ENCODE measurements at places on chromosomes 1 and 21.

GRCh38 chr1:150155413-150156071, 5.8 kb downstream of the PLEKHO1 start:
- no peak for DNase-seq

- DNase-seq, result no peak
Observed at GRCh38 chr1:242454262-242455051, 70.0 kb downstream of the PLD5 start.

GRCh38 chr1:183873642-183874041, 68.7 kb downstream of the RGL1 start:
- DNase-seq, result no peak

DNA sequence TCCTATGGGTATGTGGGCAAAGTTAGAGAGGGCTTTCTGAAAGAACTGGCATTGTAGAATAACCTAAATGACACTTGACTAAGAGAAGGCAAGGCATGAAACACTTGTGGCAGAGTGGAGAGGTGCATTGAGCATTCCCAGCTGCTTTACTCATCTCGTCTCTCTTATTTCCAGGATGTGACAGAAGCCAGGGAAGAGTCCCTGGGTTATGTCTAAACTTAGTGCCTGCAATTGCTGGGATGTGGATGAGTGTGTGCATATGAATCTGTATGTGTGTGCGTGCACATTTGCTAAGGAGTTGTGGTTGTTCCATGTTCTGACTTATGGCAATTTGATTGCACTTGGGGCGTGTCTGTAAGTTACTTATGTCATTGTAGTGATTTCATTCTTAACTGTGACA, 1326.5 kb upstream of the B3GALT2 start:
- no peak for DNase-seq

DNA sequence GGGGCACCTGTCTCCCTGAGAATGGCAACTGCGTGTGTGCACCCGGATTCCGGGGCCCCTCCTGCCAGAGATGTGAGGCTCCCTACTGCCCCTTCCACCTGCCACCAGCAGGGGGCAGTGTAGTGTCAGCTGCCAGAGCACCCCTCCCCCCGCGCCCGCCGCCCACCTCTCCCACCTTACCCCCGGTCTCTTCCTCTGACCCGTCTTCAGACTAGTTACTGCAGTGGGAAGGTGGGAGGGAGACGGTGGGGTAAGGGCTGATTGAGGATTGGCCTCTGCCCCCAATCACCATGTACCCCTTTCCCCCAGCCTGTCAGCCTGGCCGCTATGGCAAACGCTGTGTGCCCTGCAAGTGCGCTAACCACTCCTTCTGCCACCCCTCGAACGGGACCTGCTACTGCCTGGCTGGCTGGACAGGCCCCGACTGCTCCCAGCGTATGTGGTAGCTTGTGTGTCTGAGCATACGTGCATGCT, 10.1 kb upstream of the LRRC71 start:
- DNase-seq, result no peak

- no peak for DNase-seq
Observed at GRCh38 chr1:170198584-170198983, 52.8 kb downstream of the NTMT2 start.

DNA sequence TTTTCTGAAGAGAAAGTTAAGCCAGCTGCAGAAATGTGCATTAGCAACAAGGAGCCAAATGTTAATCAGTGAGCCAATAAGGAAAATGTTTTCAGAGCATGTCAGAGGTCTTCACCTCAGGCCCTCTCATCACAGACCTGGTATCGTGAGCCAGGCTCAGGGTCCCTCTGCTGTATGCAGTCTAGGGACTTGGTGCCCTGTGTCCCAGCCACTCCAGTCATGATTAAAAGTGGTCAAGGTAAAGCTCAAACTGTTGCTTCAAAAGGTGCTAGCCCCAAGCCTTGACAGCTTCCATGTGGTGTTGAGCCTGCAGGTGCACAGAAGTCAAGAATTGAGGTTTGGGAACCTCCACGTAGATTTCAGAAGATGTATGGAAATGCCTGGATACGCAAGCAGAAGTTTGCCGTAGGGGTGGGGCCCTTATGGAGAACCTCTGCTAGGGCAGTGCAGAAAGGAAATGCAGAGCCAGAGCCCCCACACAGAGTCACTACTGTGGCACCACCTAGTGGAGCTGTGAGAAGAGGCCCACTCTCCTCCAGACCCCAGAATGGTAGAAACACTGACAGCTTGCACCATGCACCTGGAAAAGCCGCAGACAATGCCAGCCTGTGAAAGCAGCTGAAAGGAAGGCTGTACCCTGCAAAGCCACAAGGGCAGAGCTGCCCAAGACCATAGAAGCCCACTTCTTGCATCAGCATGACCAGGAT, 1128.7 kb downstream of the AMY1C start:
- no peak for DNase-seq

DNA sequence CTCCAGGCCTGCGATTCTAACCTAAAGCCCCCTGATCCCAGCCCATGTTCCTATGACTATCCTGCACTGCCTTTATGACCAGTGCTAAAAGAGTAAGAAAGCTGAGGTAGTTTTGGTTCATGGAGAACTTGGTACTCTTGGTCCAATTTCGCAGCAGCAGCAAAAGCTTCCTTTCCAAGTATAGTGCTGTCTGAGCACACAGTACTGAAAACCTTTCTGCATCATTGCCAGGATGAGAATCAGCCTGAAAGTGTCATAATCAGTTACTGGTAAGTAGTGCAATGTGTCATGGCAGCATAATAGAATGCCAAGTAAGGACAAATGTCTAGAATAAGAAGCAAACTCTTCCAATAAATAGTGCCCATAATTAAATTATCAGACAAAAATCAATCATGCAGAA, 889.6 kb upstream of the ADGRL4 start:
- no peak for DNase-seq

DNA sequence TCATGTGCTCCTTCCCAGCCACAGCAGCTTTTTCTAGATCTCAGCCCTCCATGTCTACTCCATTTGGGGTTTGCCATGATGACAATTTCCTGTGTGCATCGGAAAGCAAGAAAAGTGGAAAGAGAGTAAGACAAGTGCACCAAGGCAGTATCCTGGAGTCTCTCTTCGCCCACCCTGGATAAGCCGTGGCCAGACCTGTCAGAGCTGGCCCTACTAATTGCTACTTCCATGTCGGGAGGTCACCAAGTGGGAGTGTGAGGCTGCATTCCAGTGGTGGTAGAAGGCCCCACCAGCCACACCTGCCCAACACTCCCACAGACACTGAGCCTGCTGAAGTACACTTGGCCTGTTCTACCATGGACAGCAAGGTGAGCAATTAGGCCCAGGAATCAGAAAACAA, 14.0 kb upstream of the LORICRIN start:
- no peak for DNase-seq

DNA sequence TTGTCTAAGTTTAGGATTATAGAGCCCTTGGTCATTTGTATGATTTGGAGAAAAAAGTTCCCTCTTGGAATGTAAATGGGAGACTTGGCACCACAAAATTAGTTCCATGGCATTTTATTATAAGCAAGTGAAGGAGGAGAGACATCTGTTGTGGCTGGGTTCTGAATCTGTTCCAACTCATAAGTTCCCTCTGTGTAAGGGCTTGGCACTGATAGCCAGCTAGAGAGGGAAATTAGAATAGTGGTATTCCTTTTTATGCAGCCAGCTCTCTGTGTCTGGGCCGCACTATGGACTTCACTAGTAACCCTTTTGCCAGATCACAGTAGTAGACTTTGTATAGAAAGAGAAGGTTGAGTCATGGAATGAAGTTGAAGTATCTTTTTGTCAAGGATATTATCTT, 31.1 kb downstream of the GNAI3 start:
- no peak for DNase-seq

DNA sequence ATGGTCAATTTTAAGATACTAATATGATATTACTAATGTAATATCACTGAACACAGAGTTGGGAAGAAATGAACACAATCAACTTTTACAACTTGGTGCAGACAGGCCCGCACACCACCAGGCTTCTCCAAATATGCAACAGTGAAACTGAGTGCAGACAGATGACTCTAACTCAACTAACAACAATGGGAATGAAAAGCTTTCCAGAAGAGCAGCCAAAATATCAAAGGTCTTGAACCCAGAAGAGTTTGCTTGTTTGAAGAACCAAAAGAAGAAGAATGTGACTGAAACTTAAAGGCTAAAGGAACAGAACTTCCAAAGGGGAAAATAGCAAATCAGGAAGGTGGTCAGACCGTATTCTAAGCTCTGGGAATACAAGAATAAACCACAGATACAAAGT, 89.8 kb upstream of the COL11A1 start:
- DNase-seq, result no peak

DNA sequence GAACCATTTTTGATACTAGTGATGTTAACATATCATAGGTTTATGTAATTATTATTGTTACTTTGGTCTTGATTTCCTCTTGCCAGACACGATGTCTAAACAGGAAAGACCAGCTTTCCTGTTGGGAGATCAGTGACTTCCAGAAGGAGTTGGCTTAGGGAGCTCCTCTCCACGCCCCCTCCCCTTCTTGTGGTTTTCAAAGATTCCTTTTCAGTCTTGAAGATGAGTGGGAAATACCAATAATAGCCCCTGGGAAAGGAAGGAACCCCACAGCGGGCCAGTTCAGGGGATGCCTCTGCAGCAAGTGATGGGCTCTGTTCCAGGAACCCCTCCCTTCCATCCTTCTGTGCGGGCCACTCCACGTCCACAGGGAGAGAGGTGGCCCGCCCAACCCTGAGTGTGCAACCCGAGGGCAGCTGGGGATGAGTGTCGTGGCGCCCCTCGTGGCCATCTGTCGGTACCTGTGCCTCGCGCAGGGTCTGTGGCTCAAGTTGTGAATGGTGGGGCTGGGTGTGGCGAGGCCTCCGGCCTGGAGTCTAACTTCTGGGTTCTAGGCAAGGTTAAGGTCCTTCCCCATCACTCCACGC, 65.7 kb downstream of the TLR5 start:
- no peak for DNase-seq

GRCh38 chr1:218361298-218362065, 16.3 kb downstream of the TGFB2 start:
- no peak for DNase-seq

DNA sequence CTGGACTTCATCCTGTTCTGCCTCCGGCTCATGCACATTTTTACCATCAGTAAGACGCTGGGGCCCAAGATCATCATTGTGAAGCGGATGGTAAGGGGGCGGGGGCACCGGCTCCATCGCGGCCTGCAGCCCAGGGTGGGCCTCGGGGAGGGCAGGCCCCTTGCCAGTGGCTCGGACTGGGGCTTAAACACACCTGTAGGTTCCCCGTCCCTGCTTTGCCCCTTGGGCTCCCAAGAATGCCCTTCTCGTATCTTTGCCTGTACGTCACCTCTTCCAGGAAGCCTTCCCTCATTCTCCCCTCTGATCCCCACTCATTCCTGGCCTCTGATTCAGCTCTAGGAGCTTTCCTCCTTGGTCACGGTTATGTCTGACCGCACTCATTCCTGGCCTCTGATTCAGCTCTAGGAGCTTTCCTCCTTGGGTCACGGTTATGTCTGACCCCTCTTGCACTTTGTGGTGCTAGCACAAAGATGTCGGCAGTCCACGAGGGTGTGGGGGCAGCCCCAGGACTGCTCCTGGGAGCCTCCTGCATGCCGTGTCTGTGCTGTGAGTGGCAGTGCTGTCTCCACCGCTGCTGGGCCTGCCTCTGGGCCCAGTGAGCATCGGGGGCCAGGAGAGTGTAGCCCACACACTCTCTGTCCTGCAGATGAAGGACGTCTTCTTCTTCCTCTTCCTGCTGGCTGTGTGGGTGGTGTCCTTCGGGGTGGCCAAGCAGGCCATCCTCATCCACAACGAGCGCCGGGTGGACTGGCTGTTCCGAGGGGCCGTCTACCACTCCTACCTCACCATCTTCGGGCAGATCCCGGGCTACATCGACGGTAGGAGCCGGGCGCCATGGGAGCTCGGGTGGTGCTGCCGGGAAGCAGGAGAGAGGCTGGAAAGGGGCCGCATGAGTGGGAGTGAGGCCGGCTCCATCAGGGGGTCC, 49.1 kb upstream of the LRRC3 start:
- no peak for DNase-seq

GRCh38 chr1:166974647-166975345, 544 bp downstream of the ILDR2 start:
- no peak for DNase-seq

GRCh38 chr1:232591344-232591743, 38.6 kb downstream of the SIPA1L2 start:
- DNase-seq, result no peak

DNA sequence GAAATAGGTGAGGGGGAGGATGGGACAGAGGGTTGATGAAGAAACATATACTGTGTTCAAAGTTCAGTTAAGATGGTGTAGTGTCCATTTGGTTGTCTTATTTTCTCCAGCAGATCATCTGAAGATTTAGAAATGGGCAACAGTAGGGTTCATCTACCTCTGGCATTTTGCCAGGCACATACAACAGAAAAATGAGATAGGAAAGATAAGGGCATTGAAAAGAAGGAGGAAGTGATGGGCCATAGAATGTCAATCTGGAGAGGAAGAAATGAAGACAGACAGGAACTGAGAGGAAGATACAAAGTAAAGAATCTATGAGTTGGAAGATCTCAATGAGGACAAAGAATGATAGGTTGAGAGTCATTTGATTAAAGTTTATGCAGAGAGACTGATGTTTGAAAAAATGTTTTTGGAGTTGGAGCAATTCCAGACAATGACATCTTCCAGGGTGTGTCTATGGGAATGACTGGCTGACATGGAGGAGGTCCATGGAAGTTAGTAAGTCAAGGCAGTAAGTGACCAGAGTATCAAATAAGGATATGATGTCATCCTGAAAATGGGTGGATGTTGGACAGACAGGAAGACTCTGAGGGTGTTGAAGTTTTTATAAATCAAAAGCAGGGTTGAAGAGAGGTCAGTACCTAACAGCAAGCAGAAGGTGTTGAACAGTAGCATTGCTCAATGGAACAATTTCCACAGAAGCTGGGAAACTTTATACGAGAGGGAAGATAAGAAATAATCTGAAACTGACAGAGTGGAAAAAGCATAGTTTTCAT, 18.7 kb upstream of the CD55 start:
- DNase-seq, result no peak

GRCh38 chr1:193884848-193885558, 698.6 kb upstream of the B3GALT2 start:
- DNase-seq, result no peak

GRCh38 chr1:154609398-154610380, 1.7 kb upstream of the ADAR start:
- DNase-seq, result no peak

DNA sequence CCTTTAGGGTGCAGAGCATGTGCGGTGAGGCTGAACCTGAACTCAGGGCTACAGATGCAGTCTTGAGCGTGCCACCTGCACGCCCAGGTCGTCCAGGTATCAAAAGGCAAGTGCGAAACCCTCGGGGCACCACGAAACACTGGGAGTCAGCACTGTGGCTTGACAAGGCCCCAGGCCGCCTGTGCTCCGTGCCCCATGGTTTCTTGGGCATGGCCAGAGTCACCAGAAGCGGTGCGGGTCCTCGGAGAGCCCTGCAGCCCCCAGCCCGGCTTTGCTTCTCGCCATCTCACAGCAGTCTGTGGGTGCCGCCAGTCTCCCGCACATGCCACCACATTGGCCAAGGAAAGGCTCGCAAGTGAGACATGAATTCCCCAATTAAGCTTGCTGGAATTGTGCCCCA, 117.3 kb downstream of the PGBD5 start:
- no peak for DNase-seq

DNA sequence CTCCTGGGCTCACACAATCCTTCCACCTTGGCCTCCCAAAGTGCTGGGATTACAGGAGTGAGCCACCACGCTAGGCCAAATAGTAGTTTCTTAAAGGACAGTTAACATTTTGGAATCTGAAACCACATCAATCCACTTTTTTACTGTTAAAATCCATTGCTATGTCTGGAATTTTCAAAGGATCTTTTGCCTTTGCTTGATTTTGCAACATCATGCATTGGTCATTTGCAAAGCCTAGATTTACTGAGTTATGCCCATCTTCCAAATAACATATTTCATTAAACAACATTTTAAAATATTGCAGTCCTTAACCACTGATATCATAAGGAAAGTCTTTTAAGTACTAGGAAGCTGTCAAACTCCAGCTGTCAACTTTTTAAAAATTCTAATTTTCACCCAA, 3.3 kb downstream of the POGZ start:
- DNase-seq, result no peak

All from cortex of kidney (tissue), 1 donor.